CD4-positive, alpha-beta T cell treated with Interleukin-15 for 4 hours (primary cell): ENCODE measurements at places on chromosomes 16 and 17.

DNA sequence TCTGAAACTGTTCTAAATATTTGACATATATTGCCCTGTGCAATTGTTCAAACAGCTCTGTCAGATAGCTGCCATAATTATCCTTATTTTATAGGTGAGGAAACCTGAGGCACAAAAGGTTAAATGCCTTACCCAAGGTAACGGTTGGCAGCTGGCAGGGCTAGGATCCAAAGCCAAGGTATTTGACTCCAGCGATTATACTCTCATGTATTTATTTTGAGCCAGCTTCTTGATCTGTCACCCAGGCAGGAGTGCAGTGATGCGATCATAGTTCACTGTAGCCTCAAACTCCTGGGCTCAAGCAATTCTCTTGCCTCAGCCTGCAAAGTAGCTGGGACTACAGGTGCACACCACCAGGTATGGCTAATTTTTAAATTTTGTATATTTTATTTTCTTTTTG is 7.2 kb downstream of the ENO3 start:
- DNase-seq, result no peak

GRCh38 chr17:49850772-49851386 is 3.0 kb upstream of the TAC4 start:
- no peak for DNase-seq

GRCh38 chr17:17481860-17482259 is 5.1 kb downstream of the MED9 start:
- no peak for DNase-seq

DNA sequence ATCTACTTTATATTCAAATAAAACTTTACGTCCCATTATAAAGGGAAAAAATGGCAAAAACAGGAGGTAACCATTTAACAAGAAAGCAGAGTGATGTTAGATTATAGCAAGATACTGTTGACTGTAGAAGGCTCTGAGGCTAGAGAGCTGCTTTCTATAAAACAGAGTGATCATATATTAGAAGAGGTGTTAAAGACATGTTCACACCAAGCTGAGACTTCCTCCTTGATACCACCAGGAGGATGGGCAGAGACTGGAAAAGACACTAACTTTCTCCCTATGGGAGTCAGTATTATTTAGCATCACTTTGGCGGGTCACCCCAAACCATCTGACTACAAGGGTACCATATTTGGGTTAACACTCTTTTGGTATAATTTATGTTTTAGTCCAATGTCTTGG is 687 bp upstream of the CIITA start:
- DNase-seq, result no peak
